ENCODE measurements at places on chromosomes 7 and 10. TPM values are rescaled to one million over a fixed set of nuclear protein-coding genes. Genes with fewer than 3 reads are reported as not detected.

- no peak for DNase-seq
These were observed 178.3 kb downstream of the PTN start for GRCh38 chr7:137165241-137165640.

GRCh38 chr10:132626019-132626760, 88.6 kb downstream of the INPP5A start:
- no peak for DNase-seq

DNA sequence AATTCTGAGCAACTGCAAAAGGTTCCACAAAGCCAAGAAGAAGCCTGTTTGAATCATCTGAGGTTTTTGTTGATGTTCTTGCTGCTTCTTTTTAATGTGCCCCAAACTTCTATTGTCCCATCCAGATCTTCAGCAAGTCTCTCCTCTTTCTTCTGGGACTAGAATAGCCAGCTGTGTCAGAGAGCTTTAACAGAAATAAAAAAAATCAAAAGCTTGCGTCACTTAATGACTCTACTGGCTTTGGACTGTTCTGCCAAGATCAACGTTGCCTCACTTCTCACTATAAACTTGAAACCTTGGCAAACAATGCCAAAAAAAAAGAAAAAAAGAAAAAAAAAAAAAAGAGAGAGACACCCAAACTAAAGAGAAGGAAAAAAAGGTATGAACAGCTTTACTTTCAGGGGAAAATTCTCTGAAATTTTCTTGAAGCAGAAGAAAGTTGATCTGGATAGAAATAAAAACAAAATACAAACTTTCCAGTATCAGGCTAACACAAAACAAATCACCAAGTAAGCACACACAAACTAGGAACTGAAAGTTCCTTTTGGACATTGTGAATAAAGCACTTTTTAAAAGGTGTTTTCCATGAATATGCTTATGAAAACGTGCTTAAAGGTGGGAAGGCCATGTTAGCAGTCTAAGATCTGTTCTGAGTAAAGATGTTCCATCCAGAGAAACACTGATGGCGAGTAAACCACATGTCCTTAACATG, 14.8 kb downstream of the USP54 start:
- no peak for DNase-seq

The FAM131B gene
- 1.5 TPM for total RNA-seq

DNA sequence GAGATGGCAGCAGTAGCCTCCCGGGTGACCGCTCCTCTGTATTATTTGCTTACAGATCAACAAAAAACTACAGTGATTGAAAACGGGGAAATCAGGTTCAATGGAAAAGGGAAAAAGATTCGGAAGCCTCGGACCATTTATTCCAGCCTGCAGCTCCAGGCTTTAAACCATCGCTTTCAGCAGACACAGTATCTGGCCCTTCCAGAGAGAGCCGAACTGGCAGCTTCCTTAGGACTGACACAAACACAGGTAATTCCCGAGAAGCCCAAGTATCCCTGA, 2.2 kb downstream of the DLX6 start:
- DNase-seq, result no peak

DNA sequence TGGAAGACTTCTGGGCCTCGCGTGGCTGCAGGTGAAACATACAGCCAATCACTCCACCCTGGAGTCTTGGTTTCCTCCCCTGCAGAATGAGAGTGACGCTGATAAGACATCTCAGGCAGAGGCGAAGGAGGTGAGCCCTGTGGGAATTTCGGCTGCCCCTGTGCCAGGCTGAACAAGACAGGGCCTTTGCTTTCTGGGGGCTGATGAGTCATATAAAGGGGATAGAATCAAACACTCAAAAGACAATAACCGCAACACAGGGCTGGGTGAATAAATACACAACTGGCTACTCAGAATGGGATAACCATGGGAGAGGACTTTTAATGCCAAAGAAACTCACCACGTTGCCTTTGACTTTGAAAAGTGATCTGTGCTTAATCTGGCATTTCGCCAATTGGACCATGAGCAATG, 143.8 kb downstream of the KCNMA1 start:
- no peak for DNase-seq

DNA sequence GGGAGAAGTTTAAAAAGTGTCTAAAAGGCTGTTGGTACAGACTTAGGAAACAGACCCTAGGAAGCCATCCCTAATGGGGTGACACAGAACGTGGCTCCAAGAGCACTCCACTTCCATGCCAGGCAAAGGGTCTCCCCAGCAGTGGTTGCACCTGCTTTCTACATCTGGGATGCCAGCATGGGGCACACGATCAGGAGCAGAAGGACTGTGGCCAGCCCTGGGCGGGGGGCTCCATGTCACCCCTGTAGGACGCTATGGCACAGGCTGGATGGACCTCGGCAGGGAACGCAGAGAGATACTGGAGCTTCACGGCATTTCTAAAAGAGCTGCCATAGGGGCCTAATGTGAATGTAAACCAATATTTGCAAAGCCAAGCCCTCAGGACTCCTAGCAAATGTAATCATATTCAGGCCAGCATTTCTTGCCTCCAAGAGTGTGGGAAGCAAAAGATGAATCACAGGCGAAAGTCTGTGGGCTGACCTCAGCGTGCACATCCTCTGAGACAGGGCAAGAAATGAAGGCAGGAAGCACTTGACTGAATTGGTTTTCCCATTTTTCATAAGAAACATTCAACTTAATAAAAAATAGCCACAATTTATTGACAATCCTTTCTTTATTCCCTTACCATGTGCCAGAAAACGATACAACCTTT, 93.9 kb downstream of the ATXN7L1 start:
- no peak for DNase-seq

GRCh38 chr10:19917751-19918478, 101.7 kb downstream of the PLXDC2 start:
- no peak for DNase-seq

- no peak for DNase-seq
These were observed 423.6 kb downstream of the DGKB start for GRCh38 chr7:14478834-14479510.

DNA sequence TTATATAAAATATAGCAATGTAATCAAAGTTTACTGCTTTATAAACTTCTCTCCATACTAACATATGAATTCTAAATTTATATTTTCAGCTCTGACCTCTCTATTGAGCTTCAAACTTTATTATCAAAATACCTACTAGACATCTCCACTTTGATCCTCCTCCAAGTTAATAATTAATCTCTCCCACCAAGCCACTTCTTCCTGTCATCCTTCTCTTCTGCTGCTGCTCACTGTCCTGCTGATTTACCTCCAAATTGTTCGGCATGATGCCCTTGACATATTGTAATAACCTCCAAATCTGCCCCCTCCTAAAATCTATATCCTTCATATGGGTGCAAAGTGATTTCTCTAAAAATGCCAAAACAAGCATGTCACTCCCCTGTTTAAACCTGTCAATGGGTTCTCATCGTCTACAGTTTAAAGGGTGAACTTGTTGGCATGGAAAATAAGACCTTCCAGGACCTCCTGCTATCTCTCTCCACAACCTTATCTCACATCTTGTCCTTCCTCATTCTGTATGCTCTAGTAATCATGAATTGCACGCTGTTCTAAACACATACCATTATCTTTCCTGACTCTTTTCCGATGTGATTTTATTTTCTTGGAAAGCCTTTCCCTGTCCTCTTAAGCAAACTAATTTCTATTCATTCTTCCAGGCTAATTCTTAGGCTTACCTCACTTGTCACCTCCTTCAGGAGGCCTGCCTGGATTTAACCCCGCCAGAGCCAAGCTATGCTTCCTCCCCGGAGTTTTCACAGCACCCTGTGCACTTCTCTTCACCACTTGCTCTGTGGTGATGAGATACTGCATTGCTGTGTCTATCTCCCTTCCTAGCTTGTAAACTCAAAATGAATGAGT, 52.1 kb upstream of the STK17A start:
- no peak for DNase-seq

- no peak for DNase-seq
These were observed 29.8 kb upstream of the WAC start for GRCh38 chr10:28503114-28503513.

- DNase-seq, result no peak
These were observed 18.3 kb downstream of the ATP6V1F start for GRCh38 chr7:128880791-128881457.

DNA sequence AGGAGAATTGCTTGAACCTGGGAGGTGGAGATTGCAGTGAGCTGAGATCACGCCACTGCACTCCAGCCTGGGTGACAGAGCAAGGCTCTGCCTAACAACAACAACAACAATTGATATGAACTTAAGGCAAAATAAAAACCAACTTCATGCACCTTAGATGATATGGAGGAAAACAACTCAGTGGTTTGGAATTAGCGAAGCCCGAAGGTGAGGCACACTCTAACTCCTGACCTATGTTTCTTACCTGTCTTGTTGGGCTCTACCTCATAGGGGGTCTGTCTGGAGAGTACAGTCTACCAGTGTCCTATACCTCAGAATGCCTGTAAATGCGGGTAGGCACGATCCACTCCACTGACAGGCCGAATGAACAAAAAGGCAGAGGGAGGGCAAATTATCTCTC, 24.3 kb upstream of the COBL start:
- DNase-seq, result no peak

GRCh38 chr7:37729181-37729580, 45.6 kb downstream of the GPR141 start:
- DNase-seq, result no peak
